ENCODE measurements at places on chromosomes 16 and 17. TPM values are rescaled to one million over a fixed set of nuclear protein-coding genes. Genes with fewer than 3 reads are reported as not detected.

The ADAM11 gene
- polyA plus RNA-seq = not detected

The SMIM5 gene
- polyA plus RNA-seq = 0.13 TPM

The TNFRSF17 gene
- not detected for polyA plus RNA-seq

The FOXL1 gene
- not detected for polyA plus RNA-seq

The TSNAXIP1 gene
- polyA plus RNA-seq = 0.13 TPM

The ACE gene
- polyA plus RNA-seq = 5.5 TPM

The RAB34 gene
- polyA plus RNA-seq = 2.6 TPM

The MYO1D gene
- polyA plus RNA-seq = 9.0 TPM

The EVPL gene
- not detected for polyA plus RNA-seq

The FA2H gene
- not detected for polyA plus RNA-seq

The KRT15 gene
- polyA plus RNA-seq = not detected

The DCAKD gene
- 17.6 TPM for polyA plus RNA-seq

The LYRM9 gene
- polyA plus RNA-seq = 11.1 TPM

The CALCOCO2 gene
- polyA plus RNA-seq = 182 TPM

DNA sequence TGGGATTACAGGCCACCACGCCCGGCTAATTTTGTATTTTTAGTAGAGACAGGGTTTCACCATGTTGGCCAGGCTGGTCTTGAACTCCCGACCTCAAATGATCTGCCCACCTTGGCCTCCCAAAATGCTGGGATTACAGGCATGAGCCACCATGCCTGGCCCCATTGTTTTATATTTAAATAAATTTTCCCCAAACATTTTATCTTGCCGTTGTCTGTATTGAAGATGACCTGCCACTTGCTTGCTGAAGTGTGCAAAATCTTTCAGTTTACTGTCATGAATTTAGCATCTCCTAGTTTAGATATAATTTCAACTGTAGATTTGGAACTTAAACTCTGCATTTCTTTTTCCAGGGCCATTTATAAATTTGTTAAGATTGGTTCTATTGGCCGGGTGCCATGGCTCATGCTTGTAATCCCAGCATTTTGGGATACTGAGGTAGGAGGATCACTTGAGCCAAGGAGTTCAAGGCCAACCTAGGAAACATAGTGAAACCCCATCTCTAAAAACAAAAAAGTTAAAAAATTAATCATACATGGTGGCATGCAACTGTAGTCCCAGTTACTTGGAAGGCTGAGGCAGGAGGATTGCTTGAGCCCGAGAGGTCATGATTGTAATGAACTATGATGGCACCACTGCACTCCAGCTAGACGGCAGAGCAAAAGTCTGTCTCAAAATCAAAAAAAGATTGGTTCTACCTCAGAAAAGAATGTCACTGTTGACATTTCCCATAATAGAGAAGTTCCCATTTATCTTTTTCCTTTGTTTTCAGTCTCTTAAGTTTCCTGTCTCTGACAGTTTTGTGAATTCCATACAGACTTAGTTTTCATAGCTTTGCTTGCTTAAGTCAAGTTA, 84.4 kb downstream of the VMP1 start:
- no peak for DNase-seq

GRCh38 chr16:4709481-4709880, 16.1 kb downstream of the NUDT16L1 start:
- no peak for DNase-seq

DNA sequence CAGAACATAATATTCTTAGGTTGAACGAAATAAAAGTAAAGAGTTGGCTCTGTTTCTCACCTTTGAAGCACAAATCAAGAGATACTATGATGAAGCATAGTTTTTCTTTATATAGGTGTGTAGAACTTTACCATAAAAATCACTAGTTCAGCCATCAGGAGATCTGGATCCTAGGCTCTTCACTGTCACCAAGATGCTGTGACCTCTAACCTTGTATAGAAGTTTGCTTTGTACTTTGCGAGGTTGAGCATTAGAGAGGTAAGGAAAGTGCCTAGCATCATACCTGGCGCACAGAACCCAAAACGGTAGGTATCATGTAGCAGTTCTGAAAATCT, 553 bp upstream of the CDC6 start:
- no peak for DNase-seq

DNA sequence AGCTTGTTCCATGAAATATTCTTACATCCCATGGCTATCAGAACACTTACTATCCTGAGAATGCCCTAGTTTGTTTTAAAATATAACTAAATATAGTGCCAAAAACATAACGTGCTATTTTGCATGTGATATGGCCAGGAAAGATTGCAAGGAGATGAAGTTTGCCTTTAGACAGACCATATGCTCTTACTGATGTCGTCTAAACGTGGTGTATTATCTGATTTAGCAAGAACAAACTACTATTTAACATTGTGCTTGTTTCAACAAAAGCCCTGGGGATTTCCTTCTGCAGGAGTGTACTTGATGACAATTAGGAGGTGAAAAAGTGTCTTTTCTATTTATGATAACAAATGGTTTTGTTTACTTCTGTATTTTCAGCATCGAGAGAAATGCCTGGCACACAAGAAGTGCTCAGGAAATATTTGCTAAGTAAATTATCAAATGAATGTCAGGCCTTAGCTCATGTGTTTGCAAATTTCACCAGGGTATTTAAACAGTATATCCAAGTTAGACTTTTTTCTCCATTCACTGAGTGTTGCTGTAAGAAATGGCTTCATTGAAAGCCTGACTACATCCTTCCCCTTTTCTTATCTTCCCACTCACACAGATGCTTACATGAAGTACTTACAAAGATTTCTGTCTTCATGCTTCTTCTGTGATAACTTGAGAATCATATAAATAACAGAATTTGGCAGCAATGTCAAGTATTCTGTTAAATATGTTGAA, 1033.6 kb downstream of the CDH8 start:
- no peak for DNase-seq

DNA sequence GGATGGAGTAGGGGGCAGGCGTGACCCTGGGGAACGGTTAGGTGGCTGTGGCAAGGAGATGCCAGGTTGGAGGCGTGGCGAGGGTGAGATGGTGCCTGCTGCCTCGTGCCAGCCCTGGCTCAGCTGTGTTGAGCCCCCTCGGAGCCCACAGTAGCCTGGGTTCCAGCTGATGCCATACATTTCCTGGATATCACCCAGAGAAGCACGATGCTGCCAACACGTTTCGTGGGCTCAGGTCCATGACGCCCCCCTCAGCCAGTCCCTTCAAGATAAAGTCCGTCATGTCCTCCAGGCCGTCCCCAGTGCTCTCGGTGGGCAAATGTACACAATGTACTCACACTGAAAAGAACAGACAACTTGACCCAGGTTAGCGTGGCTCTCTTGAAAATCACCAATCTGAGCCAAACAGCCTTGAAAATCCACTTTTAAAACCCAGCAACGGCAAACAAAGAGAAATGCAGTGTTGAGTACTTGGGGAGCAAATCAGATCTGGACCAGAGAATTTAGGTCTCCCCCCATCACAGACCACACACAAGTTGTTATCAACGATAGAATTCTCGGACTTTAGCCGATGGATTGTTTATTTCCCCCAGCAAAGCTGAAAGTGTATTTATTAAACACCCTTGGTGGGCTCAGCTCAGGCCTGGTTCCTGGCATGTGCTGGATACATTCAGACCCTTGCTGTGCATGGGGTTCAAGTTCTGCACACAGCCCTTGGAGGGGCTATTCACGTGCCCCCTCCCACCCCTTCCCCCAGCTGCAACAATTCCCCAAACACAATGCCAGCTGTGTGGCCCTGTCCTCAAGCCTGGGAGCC, 102.8 kb upstream of the PLCG2 start:
- no peak for DNase-seq

- DNase-seq = no peak
Measured at GRCh38 chr17:65403626-65404025, 157.8 kb downstream of the AXIN2 start.

DNA sequence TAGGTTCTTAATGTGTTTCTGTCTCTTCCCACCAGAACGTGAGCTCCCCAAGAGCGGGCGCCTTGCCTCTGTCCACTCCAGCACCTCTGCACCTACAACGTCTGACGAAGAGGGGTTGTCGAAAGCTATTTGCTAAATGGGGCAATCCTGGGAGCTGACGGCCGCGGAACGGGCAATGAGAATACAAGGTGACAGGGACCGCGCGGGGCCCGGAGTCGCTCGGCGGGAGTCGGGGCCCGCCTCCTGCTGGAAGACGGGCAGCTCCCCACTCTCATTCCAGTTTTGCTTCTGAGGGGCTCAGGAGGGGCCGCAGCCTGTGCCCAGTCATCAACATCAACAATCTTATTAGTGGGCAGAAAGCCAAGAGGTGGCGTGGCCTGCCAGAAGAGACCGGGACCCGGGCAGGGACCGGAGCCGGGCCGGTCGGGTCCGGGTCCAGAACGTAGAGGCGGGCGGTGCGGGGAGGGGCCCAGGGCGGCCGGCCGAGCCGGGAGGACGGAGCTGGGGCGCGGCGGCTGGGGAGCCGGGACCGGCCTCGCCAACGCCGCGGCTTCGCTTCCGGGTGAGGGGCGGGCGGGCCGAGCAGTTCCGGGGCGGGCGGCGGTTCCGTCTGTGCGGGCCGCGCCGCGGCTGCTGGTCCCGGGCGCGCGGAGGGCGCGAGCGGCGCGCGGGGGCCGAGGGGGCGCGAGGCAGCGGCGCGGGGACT, at the start of gene MOSMO:
Gene MOSMO, plus strand, starts transcription at position 603 of the 706 bp plus-strand sequence. CDS start 191 bp downstream, outside the sequence.
- DNase-seq = peak; percentile 71

GRCh38 chr16:3980253-3981111, 100.0 kb upstream of the CREBBP start:
- DNase-seq = no peak

DNA sequence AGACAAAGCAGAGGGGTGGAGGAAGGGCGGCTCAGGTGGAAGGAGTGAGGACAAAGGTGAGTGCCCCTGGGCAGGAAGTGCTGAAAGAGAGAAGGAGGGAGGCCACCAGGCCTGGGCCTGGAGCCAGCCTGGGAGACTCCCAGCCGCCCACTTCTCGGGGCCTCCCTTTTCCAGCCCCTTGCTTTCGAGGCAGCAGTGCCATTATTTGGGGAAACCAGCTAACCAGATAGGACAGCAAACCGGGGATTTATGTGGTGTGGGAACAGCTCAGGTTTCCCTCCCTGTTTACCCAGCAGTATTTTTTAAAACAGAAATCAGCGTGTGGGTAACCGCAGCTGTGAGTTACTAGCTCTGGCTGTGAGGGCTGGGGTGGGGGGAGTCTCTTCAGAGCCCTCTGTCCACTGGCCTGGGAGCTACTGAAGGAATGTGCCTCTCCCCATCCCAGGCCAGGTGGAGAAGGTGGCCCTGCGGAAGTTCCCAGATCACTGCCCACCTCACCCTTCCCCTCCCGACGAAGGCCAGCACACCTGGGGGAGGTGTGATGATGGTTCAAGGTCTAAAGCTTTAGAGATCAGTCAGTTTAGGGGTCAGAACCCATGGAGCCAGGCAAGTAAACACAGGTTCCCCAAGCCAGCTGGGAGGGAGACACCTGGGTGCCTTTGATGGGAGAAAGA, 8.4 kb upstream of the MEOX1 start:
- no peak for DNase-seq

DNA sequence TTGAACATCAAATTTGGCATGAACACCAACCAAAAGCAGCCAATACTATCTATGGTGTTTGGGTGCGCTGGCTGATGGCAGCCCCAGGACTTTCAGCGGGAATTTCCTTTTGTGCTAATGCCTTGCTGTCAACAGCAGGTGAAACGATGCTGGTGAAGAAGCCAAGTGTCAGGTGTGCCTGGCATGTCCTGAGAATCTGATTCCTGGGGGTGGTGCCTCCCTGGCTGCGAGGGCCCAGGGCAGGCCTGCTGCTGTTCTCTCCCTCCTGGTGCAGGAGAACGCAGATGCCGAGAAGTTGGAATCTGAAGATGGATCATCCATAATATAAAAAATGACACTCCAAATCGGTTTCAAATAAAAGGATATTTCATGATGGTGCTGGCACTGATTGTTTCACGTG, 62.0 kb upstream of the DNAJA2 start:
- DNase-seq = no peak

GRCh38 chr17:44751331-44751730, 7.5 kb upstream of the ADAM11 start:
- DNase-seq = no peak

DNA sequence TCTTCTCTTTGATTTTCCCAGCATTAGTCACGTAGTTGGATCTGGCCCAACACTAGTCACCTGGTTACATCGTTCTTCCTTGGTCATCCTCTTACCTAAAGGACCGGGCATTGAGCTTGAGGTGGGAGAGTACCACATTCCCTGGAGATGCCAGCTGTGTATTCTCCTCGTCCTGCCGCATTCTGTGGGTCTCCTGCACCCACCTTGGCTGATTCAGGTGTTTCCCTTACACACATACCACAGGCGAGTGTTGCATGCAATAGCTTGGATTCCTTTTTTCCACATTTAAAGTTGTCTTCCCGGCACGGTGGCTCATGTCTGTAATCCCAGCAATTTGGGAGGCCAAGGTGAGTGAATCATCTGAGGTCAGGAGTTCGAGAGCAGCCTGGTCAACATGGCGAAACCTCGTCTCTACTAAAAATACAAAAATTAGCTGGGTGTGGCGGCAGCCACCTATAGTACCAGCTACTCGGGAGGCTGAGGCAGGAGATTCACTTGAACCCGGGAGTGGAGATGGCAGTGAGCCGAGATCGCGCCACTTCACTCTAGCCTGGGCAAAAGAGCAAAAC, 21.6 kb upstream of the CLEC18C start:
- no peak for DNase-seq

- peak; percentile 71 for DNase-seq
Measured at GRCh38 chr17:7021993-7022778, 664 bp upstream of the BCL6B start.

DNA sequence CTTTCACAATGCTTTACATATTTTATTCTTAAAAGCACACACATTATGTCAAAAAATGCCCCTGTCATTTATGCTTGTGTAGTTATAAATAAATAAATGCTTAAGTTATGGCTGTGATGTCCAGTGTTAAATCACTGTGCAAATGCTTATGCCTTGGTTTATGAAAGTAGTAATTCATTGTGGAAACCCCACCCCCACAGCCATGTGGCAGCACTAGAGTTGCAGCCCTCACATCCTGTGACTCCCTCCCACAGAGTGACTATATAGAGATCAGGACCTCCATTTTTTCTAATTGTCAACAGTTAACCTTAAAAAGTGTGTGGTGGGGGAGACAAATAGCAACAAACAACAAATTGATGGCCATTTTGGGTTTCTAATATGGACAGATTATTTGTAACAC, 2.4 kb downstream of the SKAP1 start:
- DNase-seq = peak; percentile 79

DNA sequence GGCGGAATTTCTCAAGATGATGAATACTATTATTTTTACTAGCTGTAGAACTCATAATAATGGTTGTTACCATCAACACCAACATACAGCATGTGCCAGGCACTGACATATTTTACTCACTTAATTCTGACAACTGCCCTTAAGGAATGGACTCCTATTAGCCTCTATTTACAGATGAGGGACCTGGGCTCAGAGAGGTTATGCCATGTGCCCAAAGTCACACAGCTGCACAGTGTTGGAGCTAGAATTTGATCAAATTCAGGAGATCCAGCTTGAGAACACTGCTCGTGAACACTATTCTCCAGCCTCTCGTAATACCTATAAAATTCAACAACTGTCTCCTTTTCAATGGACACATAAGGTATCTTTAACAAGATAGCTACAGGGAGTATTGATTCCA, 97.2 kb downstream of the XYLT1 start:
- DNase-seq = no peak

Measured in CD8-positive, alpha-beta memory T cell (primary cell).